B cell (primary cell): ENCODE measurements at places on chromosomes 2 and 18. TPM values are rescaled to one million over a fixed set of nuclear protein-coding genes. Genes with fewer than 3 reads are reported as not detected.

DNA sequence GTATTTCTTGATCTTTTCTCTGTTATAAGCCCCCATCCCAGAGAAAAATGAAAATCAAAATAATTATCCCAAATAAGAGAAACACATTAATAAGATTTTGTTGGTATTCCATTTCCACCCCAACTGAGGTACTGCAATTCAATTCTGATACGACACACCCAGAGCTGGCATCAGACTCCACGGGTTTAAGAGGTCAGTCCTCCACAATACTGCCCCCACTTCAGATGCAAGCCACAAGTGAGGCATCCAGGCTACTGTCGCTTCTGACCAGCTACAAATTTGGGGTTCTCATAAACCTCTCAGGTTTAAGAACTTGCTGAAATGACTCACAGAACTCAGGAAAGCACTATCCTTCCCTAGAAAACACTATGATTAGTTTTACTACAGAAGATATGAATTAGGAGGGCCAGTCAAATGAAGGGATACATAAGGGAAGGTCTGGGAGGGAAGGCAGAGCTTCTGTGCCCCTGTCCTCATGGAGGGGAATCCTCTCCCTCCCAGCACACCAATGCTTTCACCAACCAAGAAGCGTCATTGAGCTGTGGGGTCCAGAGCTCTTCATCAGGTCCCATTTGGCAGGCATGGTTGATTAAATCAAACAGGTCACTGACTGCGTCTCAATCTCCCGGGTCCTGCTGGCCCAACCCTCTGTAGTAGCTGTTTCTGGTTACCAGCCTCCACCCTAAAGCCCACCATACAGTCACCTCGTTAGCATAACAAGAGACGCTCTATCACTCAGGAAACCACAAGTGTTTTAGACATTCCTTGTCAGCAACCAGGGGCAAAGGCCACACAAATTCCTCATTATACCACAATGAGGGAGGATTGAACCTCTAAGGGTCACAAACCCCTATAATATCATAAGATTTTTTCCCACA, 46.2 kb downstream of the IWS1 start:
- no peak for DNase-seq

- DNase-seq, result peak; percentile 7
These were observed 1.2 kb downstream of the SLC35F5 start for GRCh38 chr2:113755035-113755834.

DNA sequence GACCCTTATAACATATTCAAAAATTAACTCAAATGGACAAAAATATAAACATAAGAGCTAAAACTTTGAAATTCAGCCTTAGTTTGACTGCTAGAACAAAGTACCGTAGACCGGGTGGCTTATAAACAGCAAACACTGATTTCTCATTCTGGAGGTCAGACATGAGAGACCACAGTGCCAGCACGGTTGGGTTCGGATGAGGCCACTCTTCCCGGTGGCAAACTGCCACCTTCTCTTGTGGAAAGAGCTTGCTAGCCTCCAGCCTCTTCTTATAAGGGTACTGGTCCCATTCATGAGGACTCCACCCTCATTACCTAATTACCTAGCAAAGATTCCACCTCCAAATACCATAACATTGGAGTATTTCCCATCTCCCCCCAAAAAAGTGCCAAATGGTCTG, 91.3 kb downstream of the FAM210A start:
- no peak for DNase-seq

DNA sequence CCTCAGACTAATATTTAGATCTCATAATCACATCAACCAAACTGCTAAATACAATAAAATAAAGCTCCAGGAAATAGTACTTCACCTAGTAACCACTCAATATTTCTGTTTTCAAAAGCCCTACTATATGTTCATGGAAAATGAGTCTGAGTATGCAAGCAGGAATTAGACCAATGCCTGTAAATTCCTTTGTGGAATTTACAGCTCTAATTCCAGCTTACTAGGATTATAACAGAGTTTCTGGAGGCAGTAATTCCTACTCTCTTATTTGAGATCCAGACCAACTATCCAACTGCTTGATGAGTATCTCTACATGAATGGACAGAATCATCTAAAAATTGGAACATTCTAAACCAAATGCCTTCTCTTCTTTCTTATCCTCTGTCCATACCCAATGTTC, 11.6 kb downstream of the CDKL4 start:
- DNase-seq, result no peak

SLC9A2 gene
- total RNA-seq, result not detected in 2 replicates

SLC19A3 gene
- not detected in 2 replicates for total RNA-seq
